Hematopoietic multipotent progenitor cell treated with erythropoietin and hydrocortisone succinate and interleukin-3 and kit ligand, for 8 days (in vitro differentiated cells): ENCODE measurements at places on chromosomes 7 and 10.

DNA sequence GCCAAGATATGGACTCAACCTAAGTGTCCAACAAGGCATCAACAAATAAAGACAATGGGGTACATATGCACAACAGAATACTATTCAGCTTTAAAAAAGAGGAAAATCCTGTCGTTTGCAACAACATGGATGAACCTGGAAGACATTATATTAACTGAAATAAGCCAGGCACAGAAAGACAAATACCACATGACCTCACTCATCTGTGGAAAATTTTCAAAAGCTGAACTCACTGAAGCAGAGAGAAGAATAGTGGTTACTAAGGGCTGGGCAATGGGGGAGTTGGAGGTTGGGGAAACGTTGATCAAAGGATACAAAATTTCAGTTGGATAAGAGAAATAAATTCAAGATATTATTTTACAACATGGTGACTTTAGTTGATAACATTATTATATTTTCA is 221.4 kb upstream of the PITRM1 start:
- no peak for DNase-seq

DNA sequence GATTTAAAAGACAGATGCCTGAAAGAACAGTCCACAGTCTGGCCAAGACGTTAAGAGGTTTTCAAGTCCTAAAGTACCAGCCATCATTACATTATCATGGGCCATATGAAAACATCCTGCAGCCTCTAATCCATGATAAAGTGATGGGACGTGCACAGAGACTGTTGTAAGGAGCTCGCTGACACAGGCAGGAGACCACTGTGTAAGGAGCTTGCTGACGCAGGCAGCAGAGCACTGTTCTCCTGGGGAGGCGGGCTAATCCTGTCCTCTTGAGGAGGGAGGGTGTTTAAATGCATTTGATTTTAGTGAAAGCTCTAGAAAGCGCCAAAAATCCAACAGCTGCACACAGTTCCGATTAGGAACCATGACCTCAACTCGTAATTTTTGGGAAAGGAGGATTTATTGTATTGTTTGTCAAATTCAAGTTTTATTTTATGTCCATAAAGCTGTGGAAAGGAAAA is 16.9 kb downstream of the SVIL start:
- no peak for DNase-seq

DNA sequence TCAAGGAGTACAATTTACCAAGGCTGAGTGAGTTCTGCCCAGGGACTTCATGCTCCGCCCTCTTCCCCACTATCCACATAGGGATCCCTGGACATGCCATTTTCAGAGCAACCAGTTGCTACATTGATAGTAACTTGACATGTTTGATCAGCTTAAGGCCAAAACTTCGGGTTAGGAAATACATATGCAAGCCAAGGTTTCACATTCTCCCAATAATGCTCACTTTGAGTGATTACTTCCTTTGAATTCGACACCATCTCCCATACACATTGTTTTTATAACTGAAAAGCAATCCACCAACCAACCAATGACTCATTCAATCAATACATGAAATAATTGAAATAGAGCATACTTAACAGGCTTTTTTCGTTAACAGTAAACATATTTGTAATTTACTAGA is 137.9 kb downstream of the GLI3 start:
- no peak for DNase-seq

DNA sequence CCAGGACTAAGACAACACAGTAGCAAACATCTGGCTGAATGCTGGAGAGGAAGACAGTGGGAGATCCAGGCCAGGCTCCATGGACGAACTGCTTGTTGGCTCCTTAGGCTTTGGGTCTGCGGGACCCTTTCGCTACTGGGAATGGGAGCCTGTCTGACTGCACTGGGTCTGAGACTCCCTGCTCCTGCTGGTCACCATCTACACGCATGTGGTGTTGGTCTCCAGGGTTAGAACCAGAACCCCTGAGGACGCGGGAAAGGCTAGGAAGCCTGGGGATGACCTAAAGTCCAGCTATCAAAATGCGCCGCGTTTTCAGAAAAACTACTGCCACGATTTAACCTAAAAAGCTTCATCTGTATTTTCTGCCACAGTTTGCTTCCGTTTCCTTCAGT is 817 bp upstream of the DNAJB6 start:
- no peak for DNase-seq

DNA sequence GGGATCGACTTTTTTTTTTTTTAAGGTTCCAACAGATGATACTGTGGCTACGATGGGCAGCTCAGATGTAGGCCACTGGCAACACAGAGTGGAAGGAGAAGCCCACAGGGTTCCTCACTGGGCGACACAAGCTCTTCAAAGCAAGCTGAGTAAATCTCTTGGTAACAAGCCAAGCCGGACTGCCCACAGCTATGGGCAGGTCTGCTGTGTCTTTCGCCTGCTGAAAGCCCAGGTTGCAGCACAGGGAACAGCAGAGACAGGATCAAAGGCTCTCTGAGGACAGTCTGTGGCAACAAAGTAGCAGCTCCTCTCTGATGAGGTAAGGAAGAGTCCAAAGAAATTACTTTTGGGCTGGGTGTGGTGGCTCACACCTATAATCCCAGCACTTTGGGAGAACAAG is 83.6 kb downstream of the KCNMA1 start:
- DNase-seq: no peak

- no peak for DNase-seq
Observed at GRCh38 chr7:70942791-70943190, 189.2 kb upstream of the GALNT17 start.

DNA sequence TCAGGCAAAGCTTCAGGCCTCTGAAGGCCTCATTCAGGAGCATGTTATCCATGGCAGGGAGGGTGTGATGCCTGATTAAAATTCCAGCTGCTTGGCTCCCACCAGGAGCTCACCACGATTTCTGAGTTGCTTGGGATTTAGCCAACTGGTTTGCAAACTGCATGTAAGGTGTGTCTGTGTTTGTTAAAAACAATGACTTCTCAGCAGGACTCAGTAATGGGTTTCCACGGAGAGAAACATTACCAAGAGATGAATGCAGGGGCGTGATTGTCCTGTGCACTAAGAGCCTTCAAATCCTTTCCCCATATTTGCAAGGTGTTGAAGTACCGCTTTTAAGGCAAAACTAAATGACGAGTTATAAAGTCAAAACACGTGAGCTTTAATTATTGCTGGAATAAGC is 88.8 kb upstream of the BTBD16 start:
- no peak for DNase-seq

- peak; percentile 10 for DNase-seq
Observed at GRCh38 chr7:41732436-41732785, 29.5 kb upstream of the INHBA start.

GRCh38 chr7:114650491-114650890 is 235.9 kb downstream of the FOXP2 start:
- no peak for DNase-seq

GRCh38 chr10:29869593-29869992 is 189.8 kb downstream of the JCAD start:
- DNase-seq: no peak

DNA sequence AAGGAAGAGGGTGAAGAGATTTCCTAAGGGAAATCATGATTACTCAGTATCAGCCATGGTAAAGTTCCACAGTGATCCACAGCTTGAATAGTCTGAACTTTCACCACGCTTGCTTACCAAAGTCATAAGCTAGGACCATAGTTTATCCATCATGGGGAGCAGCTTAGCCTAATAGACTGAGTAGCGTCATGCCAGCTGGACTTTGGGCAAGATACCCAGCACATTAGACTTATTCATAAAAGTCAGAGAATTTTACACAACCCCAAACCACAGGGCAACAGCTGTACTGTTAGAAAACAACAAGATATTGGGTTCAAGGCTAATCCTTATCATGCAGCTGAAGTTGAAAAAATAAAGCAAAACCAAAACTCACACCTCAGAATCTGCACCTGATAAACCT is 491.0 kb downstream of the XPNPEP1 start:
- DNase-seq: no peak

- DNase-seq: no peak
Observed at GRCh38 chr10:110511734-110512449, 14.2 kb downstream of the DUSP5 start.

DNA sequence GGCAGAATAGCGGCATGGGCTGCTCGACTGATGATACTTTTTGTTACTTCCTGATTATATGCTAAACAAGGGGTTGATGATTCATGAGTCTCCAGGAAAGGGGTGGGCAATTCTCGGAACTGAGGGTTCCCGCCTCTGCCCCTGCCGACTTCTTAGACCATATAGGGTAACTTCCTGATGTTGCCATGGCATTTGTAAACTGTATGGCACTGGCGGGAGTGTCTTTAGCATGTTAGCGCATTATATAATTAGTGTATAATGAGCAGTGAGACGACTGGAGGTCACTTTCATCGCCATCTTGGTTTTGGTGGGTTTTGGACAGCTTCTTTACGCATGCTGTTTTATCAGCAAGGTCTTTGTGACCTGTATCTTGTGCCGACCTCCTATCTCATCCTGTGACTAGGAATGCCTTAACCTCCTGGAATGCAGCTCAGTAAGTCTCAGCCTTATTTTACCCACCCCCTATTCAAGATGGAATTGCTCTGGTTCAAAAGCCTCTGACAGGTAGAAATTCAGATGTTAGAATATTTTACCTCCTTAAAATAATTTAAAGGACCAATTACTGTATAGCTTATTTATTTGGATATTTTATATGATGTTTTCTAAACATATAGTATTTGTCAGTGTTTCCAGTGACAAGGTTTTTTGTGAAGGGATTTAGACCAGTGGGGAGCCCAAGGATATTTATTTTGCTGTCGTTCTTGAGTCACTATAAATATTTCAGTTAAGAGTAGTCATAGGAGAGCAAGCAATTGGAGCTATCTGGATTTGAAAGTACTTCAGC is 90.1 kb upstream of the PIK3CG start:
- peak; percentile 69 for DNase-seq

GRCh38 chr7:100575746-100576383 is 2.2 kb upstream of the SAP25 start:
- no peak for DNase-seq
